Neuronal stem cell (in vitro differentiated cells): ENCODE measurements at places on chromosomes 12 and 14.

DNA sequence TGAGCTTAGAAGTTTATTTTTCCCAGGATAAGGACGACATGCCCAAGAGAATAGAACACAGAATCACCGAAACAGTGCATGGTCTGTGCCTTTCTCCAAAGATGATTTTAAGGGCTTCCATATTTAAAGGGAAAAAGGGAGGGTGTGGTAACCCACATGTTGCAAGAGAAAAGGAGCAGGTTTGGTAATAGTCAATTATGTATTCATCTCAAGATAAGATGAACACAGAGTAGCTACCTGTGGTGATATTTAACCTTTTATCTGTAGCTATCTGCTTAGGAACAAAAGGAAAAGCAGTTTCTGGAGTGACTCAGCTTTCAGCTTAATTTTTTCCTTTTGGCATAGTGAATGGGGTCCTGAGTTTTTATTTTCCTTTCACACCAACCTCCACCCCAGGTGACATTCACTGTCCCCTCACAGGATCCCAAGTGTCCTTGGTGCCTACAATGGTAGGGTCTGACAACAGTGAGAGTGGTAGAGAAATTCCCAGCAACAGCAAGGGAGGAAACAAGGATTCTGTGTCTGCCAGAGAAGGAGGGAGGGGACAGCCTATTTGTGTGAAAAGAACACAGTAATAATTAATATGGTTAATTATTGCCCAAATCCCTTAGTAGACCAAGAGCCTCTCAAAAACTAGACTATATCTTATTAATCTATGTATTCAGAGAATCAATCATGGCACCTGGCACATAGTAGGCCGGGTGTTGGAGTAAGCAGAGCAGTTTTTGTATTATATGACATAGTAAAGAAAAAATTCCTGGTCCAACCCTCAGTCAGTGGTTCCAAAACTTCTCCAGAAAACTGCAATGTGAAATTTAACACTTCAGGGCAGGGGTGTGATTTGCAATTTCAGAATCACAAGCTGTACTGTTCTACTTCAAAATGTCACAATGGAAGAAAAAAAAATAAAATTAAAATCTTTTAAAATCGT, 154.5 kb downstream of the PHLDA1 start:
- DNase-seq, result no peak

DNA sequence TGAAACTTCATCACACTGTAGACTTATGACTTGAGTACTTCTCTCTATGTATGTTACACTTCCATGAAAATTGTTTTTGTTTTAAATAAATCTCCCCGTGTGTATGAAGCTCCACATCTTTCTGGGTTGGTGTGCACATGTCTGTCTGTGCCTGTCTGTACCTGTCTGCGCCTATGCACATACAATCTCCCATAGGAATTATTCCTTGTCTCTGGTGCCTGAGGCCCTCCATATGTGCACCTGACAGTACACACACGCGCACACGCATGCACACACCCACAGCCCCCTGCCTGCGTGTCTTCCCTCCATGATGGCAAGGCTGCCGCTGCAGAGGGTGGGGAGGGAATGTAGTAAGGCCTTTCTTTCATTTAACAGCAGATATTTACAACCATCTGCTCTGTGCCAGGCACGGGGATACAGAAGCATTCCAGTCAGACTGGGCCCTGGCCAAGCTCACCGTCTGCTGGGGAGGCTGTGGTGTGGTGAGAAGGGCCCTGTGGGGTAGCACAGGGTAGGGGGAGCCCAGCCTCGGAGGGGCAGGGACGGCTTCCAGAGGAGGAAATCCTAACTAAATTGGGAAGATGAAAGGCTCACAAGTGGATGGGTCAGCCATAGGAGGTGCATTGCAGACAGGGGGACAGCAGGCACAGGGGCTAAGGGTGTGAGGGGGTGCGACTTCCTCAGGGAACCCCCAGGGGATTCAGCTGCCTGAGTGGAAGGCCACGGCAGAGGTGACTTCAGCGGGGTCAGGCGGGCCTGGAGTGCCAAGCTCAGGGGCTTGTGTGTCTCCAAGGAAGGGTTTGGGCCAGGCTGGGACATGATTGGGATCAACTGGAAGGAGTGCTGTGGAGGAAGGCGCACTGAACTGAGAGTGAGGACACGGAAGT, 26.1 kb downstream of the KRT8 start:
- no peak for DNase-seq

- no peak for DNase-seq
Measured at GRCh38 chr12:7582796-7583195, 79.2 kb upstream of the CD163 start.

DNA sequence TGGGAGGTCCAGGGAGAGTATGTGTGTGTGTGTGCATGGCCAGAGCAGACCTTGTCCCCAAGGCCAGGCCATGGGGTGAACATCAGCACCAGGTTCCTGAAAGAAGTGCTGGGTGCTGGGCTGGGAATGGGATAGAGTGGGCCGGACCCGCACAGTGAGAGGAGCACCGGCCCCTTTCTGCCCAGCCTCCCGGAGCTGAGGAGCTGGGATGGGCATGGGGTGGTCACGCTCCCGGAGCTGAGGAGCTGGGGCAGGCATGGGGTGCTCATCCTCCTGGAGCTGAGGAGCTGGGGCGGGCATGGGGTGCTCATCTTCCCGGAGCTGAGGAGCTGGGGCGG, 83.3 kb downstream of the B4GALNT3 start:
- no peak for DNase-seq

GRCh38 chr12:25957793-25958427, 572 bp upstream of the RASSF8 start:
- DNase-seq, result no peak

DNA sequence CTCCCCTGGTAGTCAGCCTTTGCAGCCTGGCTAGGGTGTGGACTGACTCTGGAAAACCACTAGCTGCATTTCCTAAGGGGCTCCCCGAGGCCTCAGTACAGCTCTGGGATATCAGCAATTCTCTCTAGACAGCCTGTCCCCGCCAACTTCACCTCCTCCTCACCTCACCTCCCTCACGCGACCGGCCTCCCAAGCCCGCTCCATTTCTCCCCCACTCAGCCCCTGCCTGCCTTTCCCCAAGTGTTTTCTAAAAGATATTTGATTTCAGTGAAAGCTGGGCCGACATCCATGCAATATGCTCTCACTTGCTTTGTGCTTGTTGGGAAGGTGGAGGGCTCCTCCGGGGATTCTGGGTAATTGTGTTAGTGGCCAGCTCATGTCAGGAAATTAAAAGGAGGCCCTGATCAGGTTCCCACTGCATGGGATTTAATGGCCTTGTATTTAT, 91.8 kb downstream of the ESRRB start:
- DNase-seq, result no peak

- DNase-seq, result no peak
Measured at GRCh38 chr12:57524814-57525614, 2.4 kb downstream of the MBD6 start.

- peak; percentile 90 for DNase-seq
Measured at GRCh38 chr12:14417715-14418114, 52.2 kb downstream of the ATF7IP start.

DNA sequence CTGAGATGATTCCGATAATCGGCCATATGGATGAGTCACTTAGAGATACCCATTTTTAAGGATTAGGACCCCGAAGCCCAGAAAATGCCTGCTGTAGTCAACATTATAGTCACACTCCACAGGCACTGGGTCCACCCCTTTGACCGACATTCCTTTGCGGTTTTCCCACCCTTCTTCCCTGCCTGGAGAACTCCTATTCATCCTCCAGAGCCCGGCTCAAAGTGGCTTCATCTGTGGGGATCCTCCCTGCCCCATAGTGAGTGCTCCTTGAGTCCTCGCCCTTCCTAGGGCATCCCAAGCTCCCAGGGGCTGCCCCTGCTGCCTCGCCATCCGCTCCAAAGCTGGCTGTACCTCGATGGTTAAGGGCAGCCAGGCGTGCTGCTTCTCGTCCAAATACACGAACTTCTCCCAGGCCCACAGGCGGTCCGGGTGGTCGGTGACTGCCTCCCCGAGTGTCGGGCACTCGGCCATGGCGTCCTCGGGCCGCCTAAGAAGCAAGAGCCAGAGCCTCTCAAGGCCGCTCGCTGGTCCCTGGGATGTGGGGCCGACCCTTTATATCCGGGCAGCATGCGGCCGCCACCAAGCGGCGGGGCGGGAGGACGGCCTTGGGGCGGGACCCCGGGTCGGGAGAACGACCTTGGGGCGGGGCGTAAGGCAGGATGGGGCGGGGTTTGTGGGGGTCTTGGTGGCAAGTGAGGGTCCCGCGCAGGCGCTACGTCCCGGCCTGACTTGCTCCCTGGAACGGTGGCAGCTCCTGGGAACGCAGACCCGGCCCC, at the start of gene TCL1A:
Gene TCL1A, minus strand, starts transcription at position 530 of the 776 bp plus-strand sequence. Its CDS starts 59 bp downstream, at position 471.
- DNase-seq, result no peak

GRCh38 chr14:53778263-53778662, 178.4 kb downstream of the BMP4 start:
- no peak for DNase-seq

DNA sequence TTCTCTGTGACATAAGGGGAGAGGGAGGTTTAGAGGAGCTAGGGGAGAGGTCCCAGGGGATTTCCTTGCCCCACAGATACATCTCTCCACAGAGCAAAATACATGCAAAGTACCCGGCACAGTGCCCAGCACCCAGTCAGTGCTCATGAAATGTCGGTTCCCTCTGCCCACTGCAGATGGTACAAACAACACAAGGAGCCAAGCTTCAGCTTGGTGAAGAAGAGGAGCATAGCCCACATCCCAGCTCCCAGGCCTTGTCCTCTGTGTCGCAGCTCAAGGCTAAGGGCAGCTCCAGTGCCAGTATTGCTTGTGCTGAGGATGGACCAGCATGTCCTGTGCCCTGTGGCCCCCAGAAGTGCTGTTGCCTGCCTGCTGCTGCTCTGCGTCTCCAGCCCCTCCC, 35.0 kb upstream of the FKBP4 start:
- DNase-seq, result no peak

DNA sequence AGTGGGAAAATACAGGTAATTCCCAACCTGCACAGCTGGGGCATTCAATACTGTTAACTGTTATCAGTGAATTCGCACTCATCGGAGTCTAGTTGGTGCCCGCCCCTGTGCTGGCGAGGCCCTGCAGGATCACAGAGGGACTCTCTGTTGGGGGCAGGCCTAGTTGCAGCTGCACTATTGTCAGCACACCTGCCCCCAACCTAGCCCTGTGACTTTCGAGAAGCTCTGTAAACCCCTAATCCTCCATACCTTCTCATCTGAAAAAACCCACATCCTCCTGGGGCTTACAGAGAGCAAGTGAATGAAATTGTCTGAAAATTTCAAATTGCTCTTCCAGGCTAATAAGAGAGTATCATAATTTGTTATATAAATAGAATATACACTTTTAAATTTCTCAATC, 132.2 kb upstream of the NUDT4 start:
- DNase-seq, result no peak

GRCh38 chr12:32533971-32534590, 134.7 kb downstream of the FGD4 start:
- no peak for DNase-seq

DNA sequence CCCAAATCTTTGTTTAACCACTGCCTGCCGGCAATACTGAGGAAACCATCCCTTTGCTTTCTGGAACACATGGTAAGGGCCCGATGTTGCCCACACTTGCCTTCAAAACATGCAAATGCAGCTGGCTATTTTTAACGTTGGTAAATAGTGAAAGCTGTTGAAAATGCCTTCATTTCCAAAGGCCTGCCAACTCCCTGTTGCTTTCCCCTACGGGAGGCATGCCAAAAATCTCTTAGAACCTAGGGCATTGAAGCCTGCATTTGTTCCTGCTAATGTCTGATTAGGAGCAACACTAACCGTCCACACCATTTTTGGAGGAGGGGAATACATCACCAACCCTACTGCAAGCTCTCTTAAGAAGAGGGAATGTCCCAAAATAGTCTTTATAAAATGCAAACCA, 152.6 kb upstream of the NOS1 start:
- no peak for DNase-seq

GRCh38 chr14:66009089-66009488, 477.1 kb upstream of the CCDC196 start:
- peak; percentile 11 for DNase-seq

GRCh38 chr14:104082807-104083206, 2.7 kb upstream of the ASPG start:
- DNase-seq, result no peak
